ENCODE measurements at places on chromosomes 5 and 9.

GRCh38 chr5:40410231-40410861, 269.4 kb upstream of the PTGER4 start:
- DNase-seq: peak; percentile 75

GRCh38 chr9:90287567-90288274, 354.9 kb downstream of the DIRAS2 start:
- no peak for DNase-seq

DNA sequence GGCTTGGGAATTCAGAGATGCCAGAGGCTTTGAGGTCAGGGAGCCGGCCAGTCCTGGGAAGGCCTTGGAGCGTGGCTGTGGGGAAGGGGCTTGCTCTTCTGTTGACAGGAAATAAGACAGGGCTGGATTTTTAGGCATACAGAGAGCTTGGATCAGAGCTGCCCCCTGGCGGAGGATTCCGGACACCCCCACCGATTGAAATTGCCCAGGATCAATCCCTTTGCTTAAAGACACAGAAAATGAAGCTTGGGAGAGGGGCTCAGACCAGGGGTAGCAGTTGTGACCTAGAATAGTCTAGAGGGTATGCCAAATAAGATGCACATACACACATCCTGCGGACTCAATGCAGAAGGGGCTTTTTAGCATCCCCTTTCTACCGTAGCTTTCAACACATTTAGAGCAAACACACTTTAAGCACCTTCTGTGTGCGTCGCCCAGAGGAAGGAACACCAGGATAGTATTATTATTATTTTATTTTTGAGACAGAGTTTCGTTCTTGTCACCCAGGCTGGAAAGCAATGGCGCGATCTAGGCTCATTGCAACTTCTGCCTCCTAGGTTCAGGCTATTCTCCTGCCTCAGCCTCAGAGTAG, 1.7 kb upstream of the NTMT1 start:
- peak; percentile 51 for DNase-seq

DNA sequence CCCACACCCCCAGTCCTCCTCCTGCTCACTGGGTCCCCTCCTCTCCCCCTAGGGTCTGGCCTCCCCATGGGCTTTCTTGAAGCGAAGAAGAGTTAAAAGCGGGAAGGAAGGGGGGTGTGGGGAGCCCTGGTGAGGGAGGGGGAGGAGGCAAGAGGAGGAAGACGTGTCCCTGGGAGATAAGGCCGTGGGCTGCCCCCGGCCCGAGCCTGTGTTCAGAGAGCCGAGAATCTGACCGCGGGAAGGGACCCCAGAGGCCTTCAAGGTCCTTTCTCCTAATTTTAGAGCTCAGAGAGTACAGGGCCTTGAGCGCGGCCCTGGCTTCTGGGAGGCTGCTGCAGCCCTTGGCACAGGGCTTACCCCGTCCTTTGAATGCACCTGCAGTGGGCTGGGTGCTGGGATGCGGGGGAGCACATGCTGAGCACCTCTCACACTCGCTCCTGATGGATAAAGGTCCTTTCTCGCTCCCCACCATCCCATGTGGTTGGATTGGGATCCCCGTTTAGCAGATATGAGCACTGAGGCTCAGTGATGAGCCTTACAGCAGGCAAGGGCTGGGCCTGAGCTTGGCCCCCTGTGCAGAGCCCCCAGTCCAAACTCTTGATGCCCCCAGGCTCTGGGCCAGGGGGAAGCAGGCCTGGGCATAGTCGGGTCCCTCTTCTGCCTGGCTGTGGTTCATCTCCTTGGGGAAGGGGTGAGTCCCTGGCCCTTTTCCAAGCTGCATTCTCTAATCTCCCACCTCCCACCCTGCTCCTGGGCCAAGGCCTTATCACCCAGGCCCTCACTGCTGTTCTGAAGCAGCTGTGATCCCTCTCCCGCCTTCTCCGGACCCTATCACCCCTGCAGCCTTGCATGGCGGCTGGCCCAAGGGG, 5.9 kb downstream of the GFI1B start:
- DNase-seq: no peak

- DNase-seq: no peak
These were observed 182.0 kb downstream of the MUSK start for GRCh38 chr9:110850401-110851135.

- no peak for DNase-seq
These were observed 244.5 kb upstream of the VLDLR start for GRCh38 chr9:2377117-2377516.

DNA sequence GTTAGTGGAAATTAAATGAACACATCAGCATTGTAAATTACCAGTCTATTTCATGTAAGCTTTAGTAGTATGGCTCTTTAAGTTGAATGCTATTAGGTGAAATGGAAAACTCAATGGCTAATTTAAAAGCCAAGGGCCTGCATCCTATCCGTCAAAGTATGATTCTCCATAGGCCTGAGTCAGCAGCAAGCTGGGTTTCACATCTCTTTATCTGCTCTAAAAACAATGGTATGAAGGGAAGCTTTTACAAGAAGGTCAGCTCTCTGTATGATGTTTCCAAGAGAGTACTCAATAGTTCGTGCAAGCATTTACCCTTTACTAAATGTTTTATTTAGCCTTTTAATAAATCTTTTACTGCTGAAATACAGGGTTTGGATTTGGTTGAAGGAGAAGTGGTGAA, 62.8 kb downstream of the MAP1B start:
- DNase-seq: no peak

- no peak for DNase-seq
These were observed 31.4 kb downstream of the FAM174A start for GRCh38 chr5:100566382-100567141.

- peak; percentile 31 for DNase-seq
These were observed 122.6 kb downstream of the SAXO1 start for GRCh38 chr9:18910435-18910834.

- no peak for DNase-seq
These were observed 912.3 kb upstream of the WWC1 start for GRCh38 chr5:167378894-167379723.

DNA sequence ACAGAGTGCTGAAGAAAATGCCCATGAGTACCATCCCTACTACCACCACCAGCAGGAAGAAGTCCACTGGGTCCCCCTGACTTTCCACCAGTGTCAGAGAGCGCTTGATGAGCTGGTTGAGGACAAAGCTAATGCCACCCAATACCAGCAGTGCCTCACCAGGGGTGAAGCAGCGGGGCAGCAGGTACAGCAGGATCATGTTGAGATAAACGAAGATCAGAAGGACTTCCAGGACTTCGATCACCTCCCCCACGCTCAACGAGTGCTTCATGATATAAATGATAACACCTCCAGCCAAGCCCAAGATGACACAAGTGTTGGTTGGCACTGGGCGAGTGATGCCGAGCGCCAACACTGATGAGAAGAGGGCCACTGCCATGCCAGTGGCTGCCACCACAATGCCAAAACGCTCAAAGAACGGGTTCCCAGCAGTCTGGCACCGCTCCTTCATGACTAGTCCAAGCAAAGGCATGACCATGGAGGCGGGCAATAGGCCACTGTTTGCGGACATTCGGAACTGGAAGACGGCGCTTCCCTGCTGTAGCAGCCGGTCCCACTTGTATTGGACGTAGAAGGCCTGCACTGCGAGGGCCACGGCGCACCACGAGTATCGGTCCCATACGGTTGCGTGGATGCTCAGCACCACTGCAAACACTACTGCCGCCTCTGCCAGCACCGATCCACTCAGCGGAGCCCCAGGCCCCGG, 679 bp downstream of the DOLK start:
- DNase-seq: peak; percentile 35

DNA sequence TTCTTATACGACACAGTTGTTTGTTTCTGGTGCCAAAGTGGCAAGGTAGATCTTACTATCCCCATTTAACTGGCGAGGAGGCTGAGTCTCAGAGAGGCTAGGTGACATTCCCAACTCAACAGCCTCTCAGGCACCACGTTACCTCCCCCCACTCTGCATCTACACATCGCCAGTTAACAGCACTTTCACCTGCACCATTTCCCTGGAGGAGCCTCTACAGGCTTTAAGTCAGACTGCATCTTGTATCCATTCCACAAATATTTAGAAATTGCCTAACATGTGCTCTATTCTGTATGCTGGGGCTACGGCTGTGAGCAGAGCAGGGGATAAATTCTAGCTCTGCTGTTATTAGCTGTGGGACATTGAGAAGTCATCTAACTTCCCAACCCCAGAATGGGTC, 168.6 kb downstream of the INSYN2B start:
- DNase-seq: no peak

All from astrocyte of the spinal cord (primary cell).